ENCODE measurements at places on chromosomes 2 and 18.

GRCh38 chr2:33213648-33214047, 262.8 kb upstream of the RASGRP3 start:
- DNase-seq = no peak

GRCh38 chr2:237591141-237591881, 777 bp upstream of the RAB17 start:
- no peak for DNase-seq

- no peak for DNase-seq
Observed at GRCh38 chr2:189163889-189164288, 15.7 kb downstream of the COL5A2 start.

GRCh38 chr2:127698553-127699355, 2.5 kb upstream of the SFT2D3 start:
- DNase-seq = no peak

GRCh38 chr2:85697096-85697495, 2.9 kb downstream of the GNLY start:
- no peak for DNase-seq

GRCh38 chr2:109290887-109291643, 162.1 kb downstream of the SH3RF3 start:
- DNase-seq = no peak

- DNase-seq = no peak
Observed at GRCh38 chr2:86335865-86336674, 1.4 kb downstream of the REEP1 start.

DNA sequence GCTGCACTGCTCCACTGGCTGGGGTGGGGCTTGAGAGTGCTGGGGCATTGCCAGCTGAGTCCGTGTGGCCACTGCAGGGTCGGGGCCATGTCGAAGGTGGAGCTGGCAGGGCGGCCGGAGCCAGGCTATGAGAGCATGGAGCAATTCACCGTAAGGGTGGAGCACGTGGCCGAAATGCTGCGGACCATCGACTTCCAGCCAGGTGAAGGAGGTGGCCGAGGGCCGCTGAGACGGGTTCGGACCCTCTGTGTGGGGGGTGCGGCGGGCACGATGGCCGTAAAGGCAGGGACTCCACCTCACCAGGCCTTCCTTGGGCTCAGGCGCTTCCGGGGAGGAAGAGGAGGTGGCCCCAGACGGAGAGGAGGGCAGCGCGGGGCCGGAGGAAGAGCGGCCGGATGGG, 2.1 kb downstream of the UCN start:
- no peak for DNase-seq

- no peak for DNase-seq
Observed at GRCh38 chr2:194602750-194603149, 1054.3 kb upstream of the SLC39A10 start.

GRCh38 chr2:238459081-238459629, 32.4 kb downstream of the ASB1 start:
- no peak for DNase-seq

DNA sequence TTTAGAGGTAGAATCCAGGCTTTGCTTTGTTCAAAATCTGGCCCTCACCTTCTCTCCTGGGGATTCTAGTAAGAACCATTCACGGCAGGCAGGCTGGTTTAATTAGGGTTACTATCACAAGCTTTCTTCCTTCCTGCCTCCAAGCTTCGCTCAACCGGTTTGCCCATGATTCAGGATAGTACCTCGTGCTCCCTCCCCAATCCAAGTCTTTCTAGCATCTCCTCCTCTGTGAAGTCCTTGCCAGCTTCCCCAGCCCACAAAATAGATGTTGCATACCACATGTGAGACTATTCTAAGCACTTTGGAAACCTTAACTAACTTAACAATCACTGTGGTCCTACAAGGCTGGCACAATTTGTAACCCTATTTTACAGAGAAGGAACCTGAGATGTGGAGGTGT, 135.1 kb downstream of the SOCS6 start:
- no peak for DNase-seq

DNA sequence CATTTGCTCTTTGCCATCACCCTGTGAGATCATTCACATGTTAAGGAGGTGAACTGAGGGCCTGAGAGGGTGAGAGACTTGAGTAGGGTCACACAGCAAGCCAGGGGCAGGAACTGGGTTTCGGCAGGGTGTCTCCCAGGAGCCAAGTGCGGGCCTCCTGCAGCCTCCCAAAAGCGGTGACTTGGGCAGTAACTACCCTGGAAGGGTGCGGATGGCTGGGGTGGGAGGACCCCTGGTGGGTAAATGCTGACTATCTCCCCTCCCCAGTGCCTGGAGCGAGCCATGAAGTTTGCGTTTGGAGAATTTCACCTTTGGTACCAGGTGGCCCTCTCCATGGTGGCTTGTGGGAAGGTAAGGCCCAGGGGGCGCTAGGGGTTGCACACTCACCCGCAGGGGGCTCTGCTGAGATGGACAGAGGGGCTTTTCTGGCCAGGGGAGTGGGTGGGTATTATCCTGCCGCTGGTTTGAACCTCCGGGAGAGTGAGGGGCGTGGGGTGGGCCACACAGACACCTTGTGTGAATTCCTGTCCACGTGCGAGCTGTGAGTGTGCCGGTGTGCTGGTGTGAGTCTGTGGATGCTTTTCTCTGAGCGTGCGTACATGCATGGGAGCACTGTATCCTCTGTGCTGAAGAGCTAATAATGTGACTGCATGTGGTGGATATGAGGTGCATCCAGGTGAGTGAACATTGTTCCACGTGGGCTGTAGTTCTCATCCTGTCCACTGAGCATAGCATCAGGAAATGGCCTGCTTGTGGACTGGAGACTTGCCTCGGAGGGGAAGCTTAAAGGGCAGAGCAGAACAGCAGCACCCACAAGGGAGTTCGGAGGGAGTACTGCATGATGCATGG, 91.0 kb upstream of the MCFD2 start:
- no peak for DNase-seq

DNA sequence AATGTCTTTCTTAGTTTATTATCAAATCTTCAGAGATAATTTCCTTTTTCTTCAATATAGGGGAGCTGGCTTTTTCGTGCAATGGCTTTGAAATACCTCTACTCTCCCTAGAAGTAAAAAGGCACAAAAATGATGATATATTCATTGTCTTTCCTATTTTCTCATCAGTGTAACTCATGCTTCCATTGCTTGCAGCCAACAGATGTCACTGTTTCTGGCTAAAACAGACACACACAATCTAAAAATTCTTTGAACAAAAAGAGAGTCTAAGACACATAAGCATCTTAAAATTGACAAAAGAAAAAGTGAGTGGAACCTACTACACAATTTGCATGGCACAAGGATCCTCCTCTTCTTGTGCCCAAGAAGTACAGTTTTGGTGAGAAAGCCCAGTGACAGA, 448.7 kb upstream of the VRK2 start:
- no peak for DNase-seq

DNA sequence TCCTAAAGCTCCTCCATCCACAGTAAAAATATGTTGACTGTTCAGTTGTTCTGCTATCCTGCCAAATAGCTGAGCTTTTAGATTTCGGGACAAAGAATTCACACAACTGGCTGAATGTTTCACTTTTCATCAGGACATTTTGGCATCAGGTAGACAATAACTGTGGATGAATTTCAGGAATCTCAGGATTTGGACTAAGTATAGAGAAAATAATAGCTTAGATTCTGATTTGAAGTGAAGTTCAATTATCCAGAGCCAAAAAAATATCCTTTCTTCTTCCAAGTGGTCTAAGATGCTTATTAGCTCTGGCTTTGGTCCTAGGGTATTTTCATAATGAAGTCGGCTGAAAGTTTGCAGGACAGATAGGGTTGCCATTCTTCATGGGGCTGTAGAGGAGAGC, 16.1 kb downstream of the KCNE4 start:
- DNase-seq = no peak

DNA sequence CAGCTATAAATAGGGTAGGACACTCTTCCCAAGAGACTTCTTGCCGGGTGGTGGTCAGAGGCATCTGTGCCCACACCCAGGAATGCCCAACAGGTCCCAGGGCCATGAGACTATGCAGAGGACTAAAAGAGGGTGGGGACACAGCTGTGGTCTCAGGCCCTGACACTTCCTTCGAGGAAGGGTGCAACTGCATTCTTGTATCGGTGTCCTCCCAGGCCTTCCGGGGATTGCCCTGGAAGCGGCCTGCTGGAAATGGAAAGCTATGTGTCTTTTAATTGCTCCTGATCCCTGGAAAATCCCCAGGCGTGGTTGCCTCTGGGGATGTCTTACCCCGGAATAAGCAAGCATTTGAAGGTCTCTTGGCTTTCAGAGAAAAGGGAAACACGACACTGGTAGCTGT, 176.7 kb downstream of the SOX11 start:
- no peak for DNase-seq

DNA sequence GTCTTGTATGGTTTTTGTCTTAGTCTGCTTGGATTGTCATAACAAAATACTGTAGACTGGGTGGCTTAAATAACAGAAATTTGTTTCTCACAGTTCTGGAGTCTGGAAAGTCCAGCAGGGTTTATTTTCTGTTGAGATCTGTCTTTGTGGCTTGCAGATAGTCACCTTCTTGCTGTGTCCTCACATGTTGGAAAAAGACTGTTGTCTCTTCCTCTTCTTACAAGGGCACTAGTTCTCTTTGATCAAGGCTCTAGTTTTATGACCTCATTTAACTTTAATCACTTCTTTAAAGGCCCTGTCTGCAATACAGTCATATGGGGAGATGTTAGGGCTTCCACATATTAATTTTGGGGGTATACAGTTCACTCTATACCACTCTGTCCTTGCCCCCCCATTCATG, 56.5 kb downstream of the NBEAL1 start:
- DNase-seq = no peak

- DNase-seq = no peak
Observed at GRCh38 chr2:105121434-105121833, 83.6 kb downstream of the MRPS9 start.

DNA sequence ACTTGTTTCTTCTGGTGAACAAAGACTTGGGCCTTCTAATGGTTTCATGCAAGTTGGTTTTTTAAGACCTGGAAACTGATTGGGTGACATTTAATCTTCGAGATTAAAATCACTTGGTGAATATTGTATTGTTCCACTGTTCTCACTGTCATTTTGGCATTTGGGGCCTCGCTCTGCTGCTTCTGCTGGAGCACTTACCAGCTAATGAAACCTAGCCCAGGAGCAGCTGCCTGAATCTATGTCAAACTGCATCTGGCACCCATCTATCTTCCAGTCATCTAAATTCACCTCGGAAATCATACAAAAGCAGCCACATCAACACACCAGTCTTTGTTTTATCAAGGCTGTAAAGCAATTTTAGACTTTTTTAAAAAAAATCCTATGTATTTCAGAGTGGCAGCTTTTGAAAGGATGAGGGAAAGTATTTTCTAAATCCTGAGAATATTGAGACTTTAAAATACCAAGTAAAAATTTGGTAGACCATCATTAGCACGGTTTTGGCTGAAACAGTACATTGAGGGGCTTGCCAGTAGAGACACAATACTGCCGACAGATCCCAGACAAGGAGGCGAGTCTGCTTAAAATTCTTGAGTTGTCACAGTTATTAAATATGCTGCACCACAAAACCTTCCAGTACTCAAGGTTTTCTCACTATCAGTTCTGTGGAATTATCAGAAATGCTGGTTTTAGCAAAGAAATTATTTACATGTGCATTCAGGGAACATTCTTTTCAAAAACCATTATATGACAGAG, 26.1 kb upstream of the SERTAD2 start:
- DNase-seq = no peak

DNA sequence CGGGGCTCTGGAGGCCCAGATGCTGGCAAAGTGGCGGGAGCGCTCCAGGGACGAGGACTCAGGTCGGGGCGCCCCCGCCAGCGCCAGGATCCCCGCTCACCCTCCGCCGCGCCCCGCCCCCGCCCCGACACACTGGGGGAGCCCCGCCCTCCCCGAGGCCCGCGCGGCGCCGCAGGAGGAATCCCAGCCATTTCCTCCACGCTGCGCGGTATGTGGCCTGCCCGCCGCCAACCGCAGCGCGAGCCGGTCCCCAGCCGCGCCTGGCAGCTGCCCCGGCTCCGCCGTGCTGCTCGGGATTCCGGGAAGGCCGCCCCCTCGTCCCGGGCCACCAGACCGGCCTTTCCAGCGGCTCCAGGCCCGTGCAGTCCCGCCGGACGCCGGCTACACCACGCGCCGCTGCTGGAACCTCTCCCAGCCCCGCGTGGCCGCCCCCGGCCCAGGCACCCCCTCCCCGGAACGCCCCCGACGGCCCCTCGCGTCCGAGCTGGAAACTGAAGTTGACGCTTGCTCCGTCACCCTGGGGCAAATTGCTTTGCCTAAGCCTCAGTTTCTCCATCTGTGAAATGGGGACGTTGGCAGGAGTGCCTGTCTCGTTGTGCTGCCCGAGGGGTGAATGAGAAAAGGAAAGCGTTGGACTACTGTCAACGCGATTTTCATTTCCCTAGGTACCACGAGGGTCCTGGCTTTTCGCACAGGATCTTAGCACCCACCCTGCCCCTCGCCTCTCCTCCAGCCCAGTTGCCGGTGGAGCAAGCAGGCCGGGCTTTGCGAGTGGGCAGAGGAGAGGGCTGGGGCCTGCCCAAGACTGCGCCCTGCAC, 53.6 kb downstream of the PKDCC start:
- peak; percentile 62 for DNase-seq

GRCh38 chr2:178225006-178225805, 30.9 kb downstream of the OSBPL6 start:
- no peak for DNase-seq

DNA sequence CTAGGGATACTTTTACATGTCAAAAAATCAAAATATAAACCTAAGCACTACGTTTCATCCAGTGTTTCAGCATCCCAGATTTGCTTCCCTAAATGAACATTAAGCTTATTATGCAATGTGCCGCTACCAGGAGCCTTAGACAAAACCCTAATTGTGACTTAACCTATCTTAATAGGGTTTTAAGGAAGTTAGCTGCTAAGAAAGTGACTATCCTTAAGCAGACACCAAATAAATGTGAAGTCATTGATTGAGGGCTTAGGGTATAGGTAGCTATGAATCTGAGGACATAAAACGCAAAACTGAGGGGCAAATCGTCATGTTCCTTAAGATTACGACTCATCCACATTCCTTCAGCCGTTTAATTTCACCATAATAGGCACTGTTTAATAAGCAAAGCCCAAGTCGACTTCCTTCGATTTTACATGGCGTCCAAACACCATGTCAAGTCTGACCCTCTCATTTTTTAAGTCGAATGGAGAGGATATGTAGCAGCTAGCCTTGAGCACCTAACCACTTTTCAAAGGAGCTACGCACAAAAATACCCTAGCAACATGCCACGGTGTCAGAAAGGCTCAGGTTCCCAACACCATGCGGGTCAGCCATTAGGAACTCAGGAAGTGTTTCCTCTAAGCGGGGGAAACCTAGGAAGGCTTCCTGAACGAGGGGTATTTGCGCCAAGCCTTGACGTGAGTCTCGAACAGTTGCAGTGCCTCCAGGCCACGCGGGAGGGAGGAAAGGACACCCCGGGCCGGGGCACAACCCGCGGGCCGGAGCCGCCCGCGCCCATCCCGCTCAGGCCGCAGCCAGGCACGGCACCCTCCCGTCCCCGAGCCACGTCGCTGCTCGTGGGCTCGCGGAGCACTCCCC, 1.0 kb downstream of the HDLBP start:
- no peak for DNase-seq
